ENCODE measurements at places on chromosomes 16 and 17. TPM values are rescaled to one million over a fixed set of nuclear protein-coding genes. Genes with fewer than 3 reads are reported as not detected.

DNA sequence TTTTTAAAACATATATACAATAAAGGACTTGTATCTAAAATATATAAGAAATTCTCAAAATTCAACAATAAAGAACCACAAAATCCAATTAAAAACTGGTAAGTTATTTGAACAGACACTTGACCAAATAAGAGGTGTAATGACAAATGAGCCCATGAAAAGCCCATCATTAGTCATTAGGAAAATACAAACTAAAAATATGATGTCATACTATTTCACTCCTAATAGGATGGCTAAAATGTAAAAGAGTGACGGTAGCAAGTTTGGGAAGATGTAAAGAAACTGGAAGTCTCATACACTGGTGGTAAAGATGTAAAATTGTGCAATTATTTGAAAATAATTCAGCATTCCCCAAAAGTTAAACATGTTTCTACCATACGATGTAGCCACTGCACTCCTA is 1095.3 kb upstream of the CDH8 start:
- DNase-seq = no peak
- H3K4me1 ChIP-seq = no peaks in the 10 kb centered on the region

DNA sequence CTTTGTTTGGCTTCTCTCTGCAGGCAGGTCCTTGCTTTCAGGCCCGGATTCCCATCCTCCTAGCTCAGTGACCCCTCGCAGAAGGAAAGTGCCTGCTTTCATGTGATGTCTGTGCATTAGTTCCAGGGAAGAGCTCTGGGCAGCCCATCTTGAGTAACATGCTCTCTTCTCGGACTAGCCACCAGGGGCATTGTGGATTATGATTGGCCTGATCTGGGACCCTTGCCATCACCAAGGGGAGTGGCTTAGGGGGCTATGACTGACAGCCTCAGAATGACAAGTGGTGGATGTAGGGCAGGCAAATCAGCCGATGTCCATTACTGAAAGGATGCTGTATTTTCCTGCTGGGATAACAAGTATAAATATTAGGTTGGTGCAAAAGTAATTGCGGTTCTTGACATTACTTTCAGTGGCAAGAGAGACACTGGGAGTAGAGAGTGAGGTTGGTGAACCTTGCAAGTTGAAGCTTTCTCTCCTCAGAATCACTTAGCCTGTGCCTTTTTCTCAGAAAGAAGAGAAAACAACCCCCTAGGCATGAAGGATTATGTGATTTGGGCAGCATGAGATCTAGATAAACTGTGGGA is 71.5 kb upstream of the MPHOSPH6 start:
- H3K27me3 ChIP-seq = no peaks in the 10 kb centered on the region
- no peak for DNase-seq
- H3K27ac ChIP-seq = no peak overlapping the region
- no peaks in the 10 kb centered on the region for H3K36me3 ChIP-seq
- no peak overlapping the region for H3K4me3 ChIP-seq

GRCh38 chr16:57591086-57591869 is 37.2 kb upstream of the ADGRG1 start:
- peak; percentile 83 for DNase-seq
- H3K4me3 ChIP-seq = no peak overlapping the region
- H3K4me1 ChIP-seq = peaks cover 6% of the 10 kb centered on the region
- peak overlapping the region; percentile 12 for H3K27ac ChIP-seq

The CTRL gene
- total RNA-seq = 0.96 TPM

The YBX2 gene
- total RNA-seq = not detected

DNA sequence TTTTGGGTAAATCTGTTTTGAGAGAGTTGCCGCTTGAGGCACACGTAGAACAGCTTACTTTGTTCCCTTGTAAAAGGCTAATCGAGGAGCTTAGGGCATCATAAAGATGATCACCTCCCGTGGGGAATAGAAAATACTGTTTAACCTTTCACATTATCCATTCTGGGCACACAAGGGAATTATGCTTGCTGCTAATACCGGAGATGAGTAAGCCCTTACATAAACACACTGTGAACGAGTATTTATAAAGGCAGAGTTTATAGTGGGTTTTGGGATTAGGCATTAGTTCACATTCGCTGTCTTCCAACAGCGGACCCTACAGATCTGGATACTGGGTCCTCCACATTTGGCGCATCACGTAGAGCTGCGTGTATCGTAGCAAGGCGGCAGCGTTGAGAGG is 51.2 kb upstream of the CNTNAP4 start:
- H3K4me1 ChIP-seq = no peaks in the 10 kb centered on the region
- DNase-seq = no peak
- no peak overlapping the region for H3K4me3 ChIP-seq
- no peaks in the 10 kb centered on the region for H3K27me3 ChIP-seq
- no peaks in the 10 kb centered on the region for H3K36me3 ChIP-seq

- no peaks in the 10 kb centered on the region for H3K27me3 ChIP-seq
- H3K36me3 ChIP-seq = peaks cover 63% of the 10 kb centered on the region
Observed at GRCh38 chr16:89536886-89537548, 23.5 kb upstream of the RPL13 start.

GRCh38 chr17:47924785-47925677 is 16.3 kb upstream of the PNPO start:
- H3K36me3 ChIP-seq = peaks cover 70% of the 10 kb centered on the region
- no peaks in the 10 kb centered on the region for H3K4me1 ChIP-seq
- no peak overlapping the region for H3K27ac ChIP-seq
- no peak for DNase-seq
- no peaks in the 10 kb centered on the region for H3K27me3 ChIP-seq

GRCh38 chr16:21997697-21998480 is 3.0 kb downstream of the PDZD9 start:
- H3K27ac ChIP-seq = peak overlapping the region; percentile 47
- DNase-seq = no peak
- peaks cover 6% of the 10 kb centered on the region for H3K4me1 ChIP-seq
- H3K27me3 ChIP-seq = no peaks in the 10 kb centered on the region
- H3K4me3 ChIP-seq = no peak overlapping the region
- no peaks in the 10 kb centered on the region for H3K36me3 ChIP-seq

DNA sequence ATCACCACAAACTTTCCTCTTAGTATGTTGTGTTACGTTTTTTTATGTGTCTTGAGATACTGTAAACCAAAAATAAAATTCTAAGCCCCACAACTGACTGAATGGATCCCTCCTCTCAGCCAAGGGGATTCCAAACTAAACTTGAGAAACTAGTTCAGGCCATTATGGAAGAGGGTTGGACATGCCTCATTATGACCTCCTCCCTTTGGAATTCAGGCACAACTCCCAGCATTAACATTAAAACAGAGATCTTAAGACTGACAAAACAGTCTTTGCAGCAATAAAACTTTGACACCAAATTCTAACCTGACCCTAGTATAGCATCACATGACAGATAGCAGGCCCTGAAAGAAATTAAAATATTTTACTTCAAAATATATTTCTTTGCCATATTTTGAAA is 51.1 kb upstream of the SLC47A1 start:
- no peaks in the 10 kb centered on the region for H3K4me1 ChIP-seq
- H3K36me3 ChIP-seq = no peaks in the 10 kb centered on the region
- no peak overlapping the region for H3K27ac ChIP-seq
- no peak overlapping the region for H3K4me3 ChIP-seq
- DNase-seq = no peak
- H3K27me3 ChIP-seq = no peaks in the 10 kb centered on the region

DNA sequence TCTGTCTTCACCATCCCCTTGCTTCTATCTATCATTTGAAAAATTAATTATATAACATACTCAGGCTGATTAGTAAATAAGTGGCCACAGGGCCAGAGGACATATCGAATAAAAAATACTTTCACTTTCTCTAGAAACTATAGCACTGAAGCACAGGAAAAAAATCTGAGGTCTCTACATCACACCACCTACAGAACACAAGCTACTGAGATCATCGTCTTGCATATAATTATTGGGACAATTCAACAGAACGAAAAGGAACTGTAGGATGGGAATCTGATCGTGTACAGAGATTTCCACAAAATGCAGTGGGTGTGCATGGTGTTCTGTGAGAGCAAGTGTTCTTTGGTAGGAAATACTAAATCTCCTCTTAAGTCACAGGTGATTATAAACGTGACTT is 289.6 kb upstream of the ERCC4 start:
- no peak for DNase-seq
- no peaks in the 10 kb centered on the region for H3K27me3 ChIP-seq
- H3K36me3 ChIP-seq = no peaks in the 10 kb centered on the region
- no peak overlapping the region for H3K4me3 ChIP-seq
- no peaks in the 10 kb centered on the region for H3K4me1 ChIP-seq
- H3K27ac ChIP-seq = no peak overlapping the region

The ZG16B gene
- total RNA-seq = not detected

- no peak overlapping the region for H3K4me3 ChIP-seq
- no peaks in the 10 kb centered on the region for H3K27me3 ChIP-seq
- no peak overlapping the region for H3K27ac ChIP-seq
- peaks cover 2% of the 10 kb centered on the region for H3K4me1 ChIP-seq
Observed at GRCh38 chr17:68903286-68903685, 51.9 kb downstream of the ABCA8 start.

The IL34 gene
- total RNA-seq = 3.3 TPM

GRCh38 chr16:56625140-56625942 is at the start of gene MT1E:
Gene MT1E, plus strand, starts transcription at chr16:56625781. Its CDS starts 71 bp downstream, at chr16:56625852.
- peak within 1 kb of the TSS; percentile 93 for H3K27ac ChIP-seq
- H3K4me1 ChIP-seq = peaks cover 6% of the 10 kb centered on the region
- no peaks in the 10 kb centered on the region for H3K36me3 ChIP-seq
- DNase-seq = peak; percentile 92

GRCh38 chr17:66943484-66943883 is 21.0 kb upstream of the CACNG4 start:
- peaks cover 28% of the 10 kb centered on the region for H3K27me3 ChIP-seq
- no peaks in the 10 kb centered on the region for H3K4me1 ChIP-seq
- DNase-seq = peak; percentile 17
- no peaks in the 10 kb centered on the region for H3K36me3 ChIP-seq

DNA sequence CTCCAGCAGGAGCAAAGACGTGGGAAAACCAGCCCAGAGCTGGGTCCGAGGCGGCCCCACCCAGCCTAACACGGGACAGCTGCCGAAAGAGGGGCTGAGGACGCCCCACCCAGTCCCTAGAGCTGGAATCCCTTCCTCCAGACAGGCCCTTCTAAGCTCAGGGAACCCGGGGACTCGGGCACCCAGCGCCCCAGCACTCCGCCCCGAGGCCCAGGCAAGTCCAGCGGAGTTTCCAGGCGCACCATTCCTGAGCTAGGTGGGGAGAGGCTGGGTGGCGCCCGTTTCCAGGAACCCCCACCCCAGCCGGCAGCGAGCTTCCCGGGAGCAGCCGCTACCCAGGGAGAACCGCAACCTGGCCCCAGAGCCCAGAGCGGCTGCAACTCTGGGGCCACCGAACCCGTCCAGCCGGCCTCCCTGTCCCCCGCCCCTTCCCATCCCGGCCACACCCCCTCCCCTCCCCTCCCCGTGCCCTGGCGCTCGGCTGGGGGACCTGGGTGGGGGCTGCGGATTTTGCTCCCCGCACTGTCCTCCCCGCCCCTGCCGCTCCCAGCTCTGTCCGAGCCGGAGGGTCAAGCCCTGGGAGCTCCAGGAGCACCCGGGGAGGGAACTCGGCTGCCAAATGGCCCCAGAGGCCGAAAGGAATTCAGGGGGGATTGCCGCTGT is 536 bp downstream of the TMC6 start:
- peak overlapping the region; percentile 93 for H3K4me3 ChIP-seq
- peaks cover 58% of the 10 kb centered on the region for H3K4me1 ChIP-seq
- H3K27me3 ChIP-seq = no peaks in the 10 kb centered on the region
- H3K36me3 ChIP-seq = peaks cover 30% of the 10 kb centered on the region

DNA sequence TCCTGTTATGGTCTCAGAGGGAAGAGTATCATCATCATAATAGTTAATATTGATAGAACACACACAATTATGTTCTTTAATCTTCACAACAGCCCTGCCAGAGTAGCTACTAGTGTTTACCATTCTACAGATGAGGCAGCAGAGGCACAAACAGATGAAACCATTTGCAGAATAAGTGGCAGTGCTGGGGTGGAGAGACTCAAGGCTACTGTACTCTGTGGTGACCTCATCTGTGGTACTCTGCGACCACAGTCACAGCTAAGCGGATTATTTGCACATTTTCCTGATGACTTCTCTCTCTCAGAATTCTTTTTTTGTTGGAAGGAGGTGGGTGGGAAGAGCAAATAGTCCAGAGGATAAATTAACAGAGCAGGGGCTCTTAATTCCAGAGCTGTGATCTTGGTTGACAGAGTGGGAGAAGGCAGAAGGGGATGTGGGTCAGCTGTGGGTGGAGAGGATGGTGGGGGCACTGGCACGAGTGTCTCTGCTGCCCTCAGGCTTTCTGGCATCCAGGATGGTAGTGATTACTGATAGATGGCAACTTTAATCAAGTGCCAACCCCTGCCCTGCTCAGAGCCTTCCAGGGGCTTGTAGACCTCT is 41.8 kb downstream of the MRM1 start:
- no peaks in the 10 kb centered on the region for H3K36me3 ChIP-seq
- no peak overlapping the region for H3K27ac ChIP-seq
- no peak overlapping the region for H3K4me3 ChIP-seq
- H3K4me1 ChIP-seq = peaks cover 12% of the 10 kb centered on the region
- peaks cover 92% of the 10 kb centered on the region for H3K27me3 ChIP-seq

- peaks cover 6% of the 10 kb centered on the region for H3K27me3 ChIP-seq
- H3K27ac ChIP-seq = no peak overlapping the region
- H3K4me1 ChIP-seq = peaks cover 6% of the 10 kb centered on the region
- H3K36me3 ChIP-seq = no peaks in the 10 kb centered on the region
- H3K4me3 ChIP-seq = no peak overlapping the region
Observed at GRCh38 chr17:73652886-73653480, 8.7 kb upstream of the SDK2 start.

DNA sequence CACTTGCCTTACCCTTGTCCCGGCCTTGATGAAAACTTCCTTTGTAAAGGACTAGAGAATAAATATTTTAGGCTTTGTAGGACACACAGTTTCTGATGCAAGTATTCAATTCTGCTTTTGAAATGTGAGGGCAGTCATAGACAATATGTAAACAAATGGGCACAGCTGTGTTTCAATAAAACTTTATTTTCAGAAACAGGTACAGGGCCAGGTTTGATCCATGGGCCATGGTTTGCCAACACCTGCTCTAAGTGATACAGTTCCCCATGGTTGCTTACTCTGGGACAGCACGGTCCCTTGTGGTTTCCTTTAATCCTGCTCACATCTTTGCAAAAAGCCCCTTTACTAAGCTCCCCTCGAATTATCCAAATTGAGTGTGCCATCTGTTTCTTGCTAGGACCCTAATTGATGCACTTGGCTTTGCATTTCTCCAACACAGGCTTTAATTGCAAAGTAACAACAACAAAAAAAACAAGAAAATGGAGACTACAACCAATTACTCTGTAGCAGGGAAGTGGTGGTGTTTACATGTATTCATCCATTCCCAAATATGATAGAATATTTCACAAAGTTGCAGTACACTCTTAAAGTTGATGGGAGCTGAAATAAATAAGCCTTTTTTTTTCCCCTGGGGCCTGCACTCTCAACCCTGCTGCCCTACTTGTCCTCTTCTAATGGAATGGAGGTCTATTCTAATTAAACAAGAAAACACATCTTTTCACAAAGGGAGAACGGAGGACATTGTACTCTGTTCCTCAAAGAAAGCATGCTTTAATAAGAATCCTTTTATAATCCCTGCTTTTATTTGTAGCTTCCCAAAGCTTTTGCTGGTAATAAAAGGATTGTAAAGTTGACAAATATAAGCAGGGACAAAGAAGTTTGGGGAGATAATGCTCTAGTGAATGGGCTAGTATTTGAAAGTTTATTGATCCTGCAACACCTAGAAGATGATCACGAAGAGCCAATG is 37.7 kb upstream of the TOX3 start:
- no peak for DNase-seq
- H3K4me1 ChIP-seq = no peaks in the 10 kb centered on the region
- no peaks in the 10 kb centered on the region for H3K27me3 ChIP-seq
- no peak overlapping the region for H3K27ac ChIP-seq
- H3K36me3 ChIP-seq = no peaks in the 10 kb centered on the region

- no peak overlapping the region for H3K4me3 ChIP-seq
- H3K4me1 ChIP-seq = no peaks in the 10 kb centered on the region
- H3K27ac ChIP-seq = no peak overlapping the region
Observed at GRCh38 chr17:53979991-53980390, 157.3 kb downstream of the KIF2B start.
